AG04449 (cell line): ENCODE measurements at places on chromosomes 3 and 15.

GRCh38 chr3:144875211-144875610 is 903.6 kb downstream of the DIPK2A start:
- no peak for DNase-seq

DNA sequence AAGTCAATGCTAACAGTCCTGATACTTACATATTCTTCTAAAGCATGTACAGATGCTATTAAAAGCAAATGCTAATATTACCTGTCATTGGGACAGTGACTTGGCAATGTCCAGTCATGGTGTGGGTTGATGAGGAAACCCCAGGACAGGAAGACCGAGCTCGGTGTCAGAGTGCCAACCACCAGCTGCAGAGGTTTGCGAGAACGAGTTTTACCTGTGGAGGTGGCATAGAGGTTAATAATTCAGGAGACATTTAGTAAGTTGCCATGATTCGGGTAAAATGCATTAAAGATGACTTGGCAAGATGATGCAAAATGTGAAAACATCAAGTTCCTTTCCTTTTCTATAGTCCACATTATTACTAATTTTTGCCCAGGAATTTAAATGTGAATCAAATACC is 94.5 kb downstream of the ABI3BP start:
- no peak for DNase-seq

DNA sequence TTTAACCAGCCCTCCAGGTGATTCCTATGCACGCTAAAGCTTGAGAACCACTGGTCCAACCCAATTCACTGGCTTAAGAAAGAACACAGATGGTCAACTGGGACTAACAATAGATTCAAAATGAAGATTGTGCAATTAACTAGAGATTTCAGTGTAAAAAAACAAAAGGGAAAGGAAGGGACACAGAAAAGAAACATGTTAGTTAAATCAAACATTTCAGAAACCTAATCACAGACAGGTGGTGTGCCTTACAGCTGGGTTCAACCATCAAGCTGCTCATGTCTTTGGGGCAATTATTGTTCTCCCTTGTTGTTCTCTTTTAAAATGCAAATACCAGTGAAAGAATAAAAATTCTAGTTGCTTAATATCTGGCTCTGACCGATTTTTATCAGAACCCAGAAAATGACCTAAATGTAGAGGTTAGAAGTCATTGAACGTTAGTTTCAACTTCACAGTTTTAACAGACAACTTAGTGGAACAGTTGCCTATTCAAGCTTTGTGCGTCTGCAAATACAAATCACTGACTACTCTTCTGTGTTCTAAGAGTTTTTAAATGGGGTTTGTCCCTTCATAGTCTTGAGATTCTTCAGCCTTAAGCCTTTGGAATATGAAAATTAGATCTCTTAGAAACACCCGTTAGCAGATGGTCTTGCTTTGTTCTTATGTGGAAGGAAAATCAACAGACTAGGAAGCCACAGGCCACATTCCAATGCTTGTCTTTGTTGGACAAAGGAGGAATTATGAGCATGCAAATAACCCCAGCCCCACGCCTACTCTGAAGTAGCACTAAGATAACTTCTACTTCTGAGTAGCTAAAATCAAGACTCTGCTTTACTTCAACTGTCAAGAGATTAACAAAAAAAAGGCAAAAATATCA is 223.4 kb downstream of the ATP8B4 start:
- no peak for DNase-seq

DNA sequence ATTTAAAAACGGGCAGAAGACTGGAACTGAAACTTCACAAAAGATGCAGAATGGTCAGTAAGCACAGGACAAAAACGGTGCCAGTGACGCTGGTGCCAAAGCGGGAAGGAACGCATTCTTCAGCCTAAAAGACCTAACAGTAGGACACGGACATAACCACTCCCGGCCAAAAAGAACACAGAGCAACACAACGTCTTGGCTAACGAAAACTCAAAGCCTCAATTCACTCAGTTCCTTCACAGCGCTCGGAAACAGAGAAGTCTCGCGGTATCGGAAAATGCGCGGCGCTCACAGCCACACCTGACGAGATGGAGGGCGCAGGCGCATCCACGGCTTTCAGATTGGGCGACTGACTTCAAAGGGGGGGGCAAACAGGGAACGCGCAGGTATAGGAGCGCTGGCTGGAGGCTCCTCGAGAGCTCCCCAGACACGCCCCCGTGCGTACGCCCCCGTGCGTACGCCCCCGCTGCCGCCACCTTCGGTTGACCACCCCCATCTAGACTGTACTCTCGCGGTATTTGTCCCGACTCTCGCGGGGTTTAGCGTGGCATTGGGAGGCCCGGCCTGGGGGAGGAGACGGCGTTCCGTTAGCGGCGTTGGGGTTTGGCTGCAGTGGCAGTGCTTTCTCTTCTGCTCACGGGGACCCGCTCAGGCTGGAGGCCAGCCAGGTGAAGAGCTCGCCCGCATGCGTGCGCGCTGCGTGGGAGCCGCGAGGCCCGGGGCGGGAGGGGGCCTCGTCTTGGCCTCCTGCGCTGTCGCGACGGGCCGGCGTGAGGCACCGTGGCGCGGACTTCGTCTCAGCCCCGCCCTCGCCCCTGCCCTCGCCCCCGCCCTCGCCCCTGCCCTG is at the start of gene NKTR:
Gene NKTR (plus strand): TSS at position 576 of the 847 bp plus-strand sequence. CDS start 321 bp downstream, outside the sequence.
- DNase-seq, result peak; percentile 89

GRCh38 chr3:30602946-30603345 is 3.5 kb upstream of the TGFBR2 start:
- no peak for DNase-seq

GRCh38 chr3:97744289-97744688 is 20.3 kb upstream of the ARL6 start:
- no peak for DNase-seq

GRCh38 chr3:107993771-107994170 is 97.1 kb downstream of the CD47 start:
- no peak for DNase-seq

DNA sequence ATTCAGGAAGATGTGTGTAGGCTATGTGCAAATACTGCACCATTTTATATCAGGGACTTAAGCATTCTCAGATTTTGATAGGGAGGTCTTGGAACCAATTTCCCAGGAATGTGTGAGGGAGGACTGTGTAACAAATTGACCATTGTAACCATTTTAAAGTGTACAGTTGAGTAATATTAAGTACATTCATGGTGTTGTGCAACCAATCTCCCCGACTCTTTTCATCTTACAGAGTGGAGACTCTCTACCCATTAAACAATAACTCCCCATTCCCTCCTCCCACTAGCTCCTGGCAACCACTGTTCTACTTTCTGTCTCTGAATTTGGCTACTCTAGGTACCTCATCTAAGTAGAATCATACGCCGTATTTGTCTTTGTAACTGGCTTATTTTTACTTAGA is 5.1 kb downstream of the RCN2 start:
- DNase-seq, result no peak

DNA sequence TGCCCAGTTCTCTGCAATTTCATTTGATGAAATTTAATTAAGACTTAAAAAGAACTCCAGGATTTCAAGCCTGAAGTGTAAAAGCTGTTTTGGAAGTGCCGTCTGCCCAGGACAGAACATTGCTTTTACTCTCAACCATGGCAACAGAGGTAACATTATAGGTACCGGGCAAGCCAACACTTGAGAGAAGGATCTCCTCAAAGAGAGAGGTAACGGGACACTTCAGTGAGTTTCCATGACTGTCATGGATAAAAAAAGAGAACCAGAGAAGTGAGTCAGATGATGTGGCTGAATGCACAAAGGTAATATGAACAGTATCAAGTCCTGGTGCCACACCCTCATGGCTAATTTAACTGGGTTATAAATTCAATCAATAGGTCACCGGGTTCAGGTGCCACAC is 130.2 kb upstream of the LMOD3 start:
- DNase-seq, result no peak

DNA sequence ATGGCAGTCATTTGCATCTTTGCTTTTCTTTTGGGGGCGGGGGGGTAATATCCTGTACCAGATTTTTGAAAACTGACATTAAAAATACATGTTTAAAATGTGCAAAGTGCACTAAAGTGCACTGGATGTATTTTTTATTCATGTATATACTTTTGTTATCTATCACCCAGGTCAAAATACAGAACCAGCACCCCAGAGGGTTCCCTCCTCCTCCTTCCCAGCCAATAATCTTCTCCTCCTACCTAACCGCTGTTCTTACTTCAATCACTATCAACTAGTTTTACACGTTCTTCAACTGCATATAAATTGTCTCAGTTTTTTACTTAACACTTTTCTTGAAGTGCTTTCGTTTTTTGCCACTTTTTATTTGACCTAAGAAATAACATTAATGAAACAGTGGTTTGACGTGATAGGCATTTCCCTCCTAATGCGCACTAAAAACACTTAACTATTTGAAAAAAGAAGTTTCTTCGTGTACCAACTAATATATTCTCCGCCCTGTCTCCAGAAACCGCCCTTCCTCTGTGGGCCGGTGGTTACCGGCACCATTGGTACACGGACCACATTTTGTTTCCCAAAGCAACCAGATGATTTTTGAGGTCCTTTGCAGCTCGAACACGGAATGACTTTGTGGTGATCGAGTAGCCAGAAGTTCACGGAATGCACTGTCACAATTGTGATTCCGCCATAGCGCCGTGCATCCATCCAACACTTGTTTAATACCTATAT is 836 bp upstream of the AKAP13 start:
- DNase-seq, result no peak

DNA sequence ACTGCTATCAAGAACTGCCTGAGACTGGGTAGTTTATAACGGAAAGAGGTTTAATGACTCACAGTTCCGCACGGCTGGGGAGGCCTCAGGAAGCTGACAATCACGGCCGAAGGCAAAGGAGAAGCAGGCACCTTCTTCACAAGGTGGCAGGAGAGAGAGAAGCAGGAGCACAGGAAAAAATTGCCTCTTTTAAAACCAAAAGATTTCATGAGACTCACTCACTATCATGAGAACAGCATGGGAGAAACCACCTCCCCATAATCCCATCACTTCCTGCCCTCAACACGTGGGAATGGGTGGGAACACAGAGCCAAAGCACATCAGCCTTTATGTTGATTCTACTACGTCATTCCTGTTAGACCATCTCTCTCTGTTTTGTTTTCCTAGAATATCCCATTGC is 650.9 kb upstream of the SEMA6D start:
- DNase-seq, result no peak

DNA sequence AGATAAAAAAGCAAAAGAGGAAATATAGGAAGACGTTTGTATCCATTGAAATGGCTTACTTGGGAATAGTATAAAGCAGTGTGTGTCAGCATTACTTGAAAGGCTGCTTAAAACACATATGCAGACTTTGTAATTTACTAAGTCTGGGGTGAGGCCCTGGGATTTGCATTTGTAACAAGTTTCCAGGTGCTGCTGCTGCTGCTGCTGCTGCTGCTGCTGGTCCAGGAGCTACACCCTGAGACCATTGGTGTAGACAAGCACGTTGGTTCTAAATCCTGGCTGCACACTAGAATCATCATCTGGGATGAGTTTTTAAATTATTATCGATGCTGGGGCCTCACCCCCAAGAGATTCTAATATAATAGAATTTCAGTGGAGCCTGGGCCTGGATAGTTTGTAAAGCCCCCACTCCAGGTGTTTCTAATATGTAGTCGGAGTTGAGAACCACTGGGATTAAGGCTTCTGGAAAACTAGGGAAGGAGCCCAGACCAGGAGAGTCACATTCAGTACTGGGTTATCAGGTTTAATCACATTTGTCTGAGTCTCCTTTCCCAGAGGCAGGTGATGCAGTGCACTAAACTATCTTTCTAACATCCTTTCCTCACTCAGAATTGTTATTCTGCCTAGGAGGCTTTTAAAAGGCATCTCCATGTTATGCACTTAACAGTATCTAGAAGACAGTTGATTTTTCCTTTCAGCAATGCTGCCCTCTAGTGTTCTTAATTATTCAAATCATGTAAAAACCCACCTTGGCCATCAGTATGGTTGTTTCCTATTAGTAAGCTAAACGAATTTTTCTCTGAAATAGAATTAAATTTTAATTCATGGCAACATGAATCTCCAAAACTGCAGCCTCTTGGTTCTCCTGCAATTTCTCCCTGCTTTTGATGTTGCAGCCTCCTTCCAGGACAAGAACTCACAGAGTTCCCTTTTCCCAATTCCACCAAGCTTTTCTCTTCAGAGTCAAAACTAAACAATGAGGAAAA is 45.4 kb downstream of the SSR3 start:
- DNase-seq, result no peak

- DNase-seq, result no peak
Observed at GRCh38 chr3:65761446-65762234, 277.1 kb downstream of the MAGI1 start.

- DNase-seq, result no peak
Observed at GRCh38 chr3:32313723-32314473, 75.4 kb downstream of the CMTM8 start.

GRCh38 chr3:178805741-178806140 is 265.9 kb downstream of the ZMAT3 start:
- no peak for DNase-seq
